Activated gamma-delta T cell (primary cell): ENCODE measurements at places on chromosomes 1 and 21.

DNA sequence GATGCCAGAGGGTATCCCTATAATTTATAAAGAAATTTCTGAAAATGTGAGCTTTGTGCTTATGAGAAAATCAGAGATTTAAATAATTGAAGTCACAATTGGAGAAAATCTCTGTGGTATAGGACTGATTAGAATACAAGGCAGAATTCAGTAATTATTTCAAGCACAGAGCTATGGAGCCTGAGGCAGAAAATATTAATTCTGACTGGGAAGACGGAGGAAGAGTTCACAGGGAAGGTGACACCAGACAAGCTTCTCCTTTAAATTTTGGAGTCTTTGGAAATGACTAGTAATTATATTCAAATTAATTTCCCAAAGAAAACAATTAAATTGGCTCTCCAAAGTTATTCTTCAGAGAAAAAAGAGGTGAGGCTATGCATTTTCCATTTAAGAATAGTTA, 121.5 kb downstream of the CHRM3 start:
- DNase-seq: no peak

DNA sequence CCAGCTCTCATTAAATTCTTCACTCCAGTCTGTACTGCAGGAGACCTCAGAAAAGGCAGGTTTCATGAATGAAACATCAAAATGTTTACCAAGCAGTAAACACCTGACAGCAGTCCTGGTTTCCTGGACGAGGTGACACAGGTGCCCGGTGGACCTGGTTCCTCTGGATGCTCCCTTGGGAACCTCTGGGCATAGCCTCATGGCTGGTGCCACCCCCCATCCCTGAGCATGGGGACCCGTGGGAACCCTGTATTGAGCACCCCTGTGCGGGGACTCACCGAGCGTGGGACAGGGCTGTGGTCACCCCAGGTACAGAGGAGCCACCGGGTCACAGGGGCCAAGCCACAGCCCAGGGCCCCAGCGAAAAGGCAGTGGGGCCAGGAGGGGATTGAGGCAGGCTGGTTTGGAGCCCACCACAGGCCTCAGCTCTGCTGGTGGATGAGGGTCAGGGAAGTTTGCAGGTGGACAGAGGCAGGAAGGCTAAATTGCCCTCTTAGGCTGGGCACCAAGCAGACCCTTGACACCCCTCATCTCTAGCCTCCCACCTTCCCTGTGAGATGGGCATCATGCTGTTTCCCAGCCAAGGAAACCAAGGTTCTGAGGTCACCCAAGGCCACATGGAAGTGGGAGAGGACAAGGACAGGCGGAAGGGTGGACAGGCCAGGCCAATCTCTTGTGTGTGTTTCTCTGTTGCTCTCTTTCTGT, 158.4 kb downstream of the PTPRU start:
- DNase-seq: no peak

DNA sequence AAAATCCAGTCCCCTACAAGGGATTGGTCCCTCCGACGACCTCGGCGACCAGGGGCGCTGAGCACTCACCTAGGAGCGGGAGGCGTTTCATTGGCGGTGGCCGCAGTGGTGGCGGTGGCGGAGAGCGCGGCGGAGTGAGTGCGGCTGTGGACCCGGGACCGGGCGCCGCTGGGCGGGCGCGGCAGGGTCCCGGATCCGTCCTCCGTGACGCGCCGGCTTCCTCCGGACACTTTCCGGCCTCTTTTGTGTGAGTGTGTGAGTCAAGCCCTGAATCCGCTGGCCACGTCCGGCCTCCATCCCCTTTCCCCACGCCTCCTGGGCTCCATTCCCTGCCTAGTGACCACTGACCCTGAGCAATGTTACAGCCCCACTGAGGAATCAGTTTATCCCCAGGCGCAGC, at the start of gene ADGRL4:
ADGRL4 (minus strand) TSS at position 167 of the 400 bp plus-strand sequence; CDS start at position 91, 76 bp downstream.
- DNase-seq: no peak

DNA sequence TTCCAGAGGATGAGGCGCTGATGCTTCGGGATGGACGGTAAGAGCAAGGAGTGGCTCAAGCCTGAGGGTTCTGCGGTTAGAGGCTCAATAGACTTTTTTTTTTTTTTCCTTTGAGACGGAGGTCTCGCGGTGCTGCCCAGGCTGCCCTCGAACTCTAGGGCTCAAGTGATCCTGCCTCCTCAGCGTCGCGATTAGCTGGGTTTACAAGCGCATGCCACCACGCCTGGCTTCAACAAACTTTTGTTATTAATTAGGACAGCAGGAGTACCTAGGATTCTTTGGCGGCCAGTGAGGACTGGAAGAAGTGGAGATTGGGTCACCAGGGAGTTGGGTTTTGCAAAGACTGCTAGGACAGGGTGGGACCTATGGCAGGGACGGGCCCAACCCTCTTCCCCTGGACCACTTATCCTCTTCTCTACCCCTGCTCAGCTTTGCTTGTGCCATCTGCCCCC, 587 bp downstream of the SCNM1 start:
- DNase-seq: no peak

GRCh38 chr21:25999921-26000582, 170.5 kb downstream of the APP start:
- no peak for DNase-seq
